ENCODE measurements at places on chromosomes 12 and 14. TPM values are rescaled to one million over a fixed set of nuclear protein-coding genes. Genes with fewer than 3 reads are reported as not detected.

GRCh38 chr14:61643555-61643954 lies 51.8 kb upstream of the HIF1A start:
- no peaks in the 10 kb centered on the region for H3K36me3 ChIP-seq
- no peaks in the 10 kb centered on the region for H3K27me3 ChIP-seq
- no peak overlapping the region for H3K27ac ChIP-seq
- H3K4me1 ChIP-seq, result peaks cover 24% of the 10 kb centered on the region
- H3K4me3 ChIP-seq, result no peak overlapping the region
- no peak for DNase-seq

GRCh38 chr12:47913081-47913480 lies 8.3 kb upstream of the VDR start:
- peaks cover 29% of the 10 kb centered on the region for H3K27me3 ChIP-seq
- H3K36me3 ChIP-seq, result no peaks in the 10 kb centered on the region
- no peak overlapping the region for H3K4me3 ChIP-seq
- no peak overlapping the region for H3K27ac ChIP-seq

DNA sequence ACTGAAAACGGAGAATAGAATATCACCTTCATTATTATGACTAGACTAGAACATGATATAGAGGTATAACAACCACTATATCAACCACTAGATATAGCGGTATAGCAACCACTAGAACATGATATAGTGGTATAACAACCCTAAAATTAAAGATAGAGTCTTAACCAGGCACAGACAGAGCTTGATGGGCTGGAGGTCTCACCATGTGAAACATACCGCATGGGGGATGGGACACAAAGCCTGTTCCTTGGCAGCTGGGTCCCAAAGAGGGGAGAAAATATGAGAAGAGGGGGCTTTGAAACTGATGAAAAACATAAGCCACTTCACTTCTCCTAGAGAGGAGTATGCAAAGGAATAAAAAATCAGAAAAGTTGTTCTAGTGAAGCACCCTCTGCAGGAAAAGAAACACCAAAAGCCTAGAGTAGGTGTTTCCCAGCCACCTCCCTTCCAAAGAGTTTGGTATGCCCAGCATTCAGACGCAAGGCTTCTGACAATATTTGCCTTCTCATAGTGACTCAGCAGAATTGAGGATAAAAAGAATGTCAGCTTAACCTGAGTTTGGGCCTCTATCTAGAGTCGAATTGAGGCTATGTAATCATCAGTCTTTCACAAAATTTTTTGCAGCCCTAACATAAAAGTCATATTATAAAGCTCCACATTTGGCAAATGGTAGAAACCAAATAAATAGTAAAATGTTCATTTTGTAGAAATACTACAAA lies 316.4 kb downstream of the NOVA1 start:
- no peaks in the 10 kb centered on the region for H3K27me3 ChIP-seq
- no peaks in the 10 kb centered on the region for H3K36me3 ChIP-seq
- H3K27ac ChIP-seq, result no peak overlapping the region
- H3K4me1 ChIP-seq, result no peaks in the 10 kb centered on the region
- no peak for DNase-seq

GRCh38 chr14:74518221-74518620 lies 24.7 kb downstream of the ISCA2 start:
- DNase-seq, result no peak
- H3K4me3 ChIP-seq, result no peak overlapping the region
- H3K4me1 ChIP-seq, result peaks cover 5% of the 10 kb centered on the region

- no peaks in the 10 kb centered on the region for H3K4me1 ChIP-seq
- no peak overlapping the region for H3K4me3 ChIP-seq
- no peak for DNase-seq
- H3K36me3 ChIP-seq, result no peaks in the 10 kb centered on the region
- H3K27ac ChIP-seq, result no peak overlapping the region
Observed at GRCh38 chr12:5944053-5944452, 1.0 kb downstream of the ANO2 start.

DNA sequence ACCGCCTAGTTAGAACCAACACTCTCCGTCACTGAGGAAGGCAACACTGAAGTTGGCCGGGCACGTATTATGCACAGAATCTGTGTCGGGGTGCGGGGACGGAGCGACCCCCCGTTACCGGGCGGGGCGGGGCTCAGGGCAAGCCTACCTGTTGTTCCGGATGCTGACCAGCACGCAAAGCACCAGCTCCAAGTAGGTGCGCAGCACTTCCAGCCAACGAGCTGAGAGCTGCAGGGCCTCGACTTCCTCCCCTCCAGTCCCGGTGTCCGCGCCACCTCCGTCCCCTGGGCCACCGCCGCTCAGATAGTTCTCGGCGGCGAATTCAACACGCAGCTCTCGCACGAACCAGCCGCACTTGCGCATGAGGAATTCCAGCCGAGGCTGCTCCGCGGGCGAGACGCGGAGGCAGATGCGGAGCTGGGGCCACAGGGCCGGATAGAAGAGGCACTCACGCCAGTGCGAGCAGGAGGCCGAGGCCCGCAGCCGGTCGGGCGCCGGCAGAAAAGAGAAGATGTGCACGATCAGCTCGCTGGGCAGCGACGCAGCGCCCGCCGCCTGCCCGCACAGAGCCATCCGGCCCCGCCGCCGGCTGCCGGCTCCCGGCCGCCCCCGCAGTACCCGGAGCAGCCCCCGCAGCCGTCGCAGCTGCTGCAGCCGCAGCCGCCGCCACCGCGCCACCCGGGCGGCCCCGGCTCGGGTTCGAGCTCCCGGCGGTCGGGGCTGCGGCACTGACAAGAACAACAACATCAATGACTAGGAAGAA lies 636 bp downstream of the FBXO33 start:
- DNase-seq, result peak; percentile 51
- H3K36me3 ChIP-seq, result peaks cover under 1% of the 10 kb centered on the region
- no peaks in the 10 kb centered on the region for H3K27me3 ChIP-seq
- peaks cover 41% of the 10 kb centered on the region for H3K4me1 ChIP-seq
- H3K4me3 ChIP-seq, result peak overlapping the region; percentile 99

- no peaks in the 10 kb centered on the region for H3K27me3 ChIP-seq
- H3K27ac ChIP-seq, result no peak overlapping the region
- H3K4me3 ChIP-seq, result no peak overlapping the region
- H3K36me3 ChIP-seq, result peaks cover 42% of the 10 kb centered on the region
Observed at GRCh38 chr12:124345795-124346194, 50.9 kb downstream of the RFLNA start.

- H3K27ac ChIP-seq, result no peak overlapping the region
- peaks cover 24% of the 10 kb centered on the region for H3K27me3 ChIP-seq
- peaks cover 26% of the 10 kb centered on the region for H3K4me1 ChIP-seq
Observed at GRCh38 chr14:60735416-60735815, 855 bp downstream of the MNAT1 start.

Gene C14orf132
- total RNA-seq, result 1.1 TPM

Gene IFNG-AS1
- not detected for total RNA-seq

Gene GPR162
- 0.11 TPM for total RNA-seq

Gene GPR68
- 6.0 TPM for total RNA-seq

Gene LRFN5
- total RNA-seq, result not detected

Gene MORN3
- 0.34 TPM for total RNA-seq

Gene CCDC197
- 0.11 TPM for total RNA-seq

Measured in activated T-helper 2 cell treated with anti-CD3 and anti-CD28 coated beads, Interferon-gamma antibody, Interleukin-2, Interleukin-4, amounts not matched to agents 10 μg/mL and 5 μg/mL and 100 μg/mL, durations not matched to agents 14 hours and 24 hours and 36 hours (primary cell).